ENCODE measurements at places on chromosomes 5 and 9.

- DNase-seq, result no peak
Measured at GRCh38 chr5:93532370-93532769, 48.6 kb downstream of the NR2F1-AS1 start.

GRCh38 chr5:90381213-90381929 lies 28.2 kb downstream of the CETN3 start:
- DNase-seq, result no peak

- DNase-seq, result no peak
Measured at GRCh38 chr5:149279661-149280060, 8.0 kb downstream of the AFAP1L1 start.

DNA sequence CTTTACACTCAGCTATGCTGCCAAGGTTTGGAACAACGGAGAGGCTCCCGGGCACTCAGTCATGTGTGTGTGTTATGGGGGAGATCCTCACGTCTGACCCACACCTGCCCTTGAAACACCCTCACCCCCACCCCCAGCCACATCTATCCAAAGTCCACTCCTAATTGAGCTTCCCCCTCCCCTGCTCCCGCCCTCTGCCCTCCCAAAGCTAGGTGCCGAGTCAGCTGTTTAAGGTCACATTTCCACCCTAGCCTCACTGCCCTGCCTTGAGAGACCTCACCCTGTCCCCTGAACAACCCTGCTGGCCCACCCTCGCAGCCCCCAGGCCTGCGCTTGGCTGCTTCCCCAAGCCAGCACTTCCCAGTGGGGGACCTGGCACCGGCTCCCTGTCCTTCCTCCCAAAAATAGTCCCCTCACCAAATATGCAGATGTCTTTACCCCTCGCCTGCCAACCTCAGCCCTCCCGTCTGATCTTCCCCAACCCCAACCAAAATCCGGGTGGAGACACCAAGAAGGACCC lies 36.0 kb downstream of the GLDC start:
- DNase-seq, result no peak

GRCh38 chr9:27337833-27338526 lies 41.0 kb upstream of the EQTN start:
- DNase-seq, result no peak

Data from activated CD4-positive, alpha-beta T cell treated with anti-CD3 and anti-CD28 coated beads for 24 hours (primary cell).